Activated CD8-positive, alpha-beta T cell treated with anti-CD3 and anti-CD28 coated beads for 36 hours (primary cell): ENCODE measurements at places on chromosomes 7 and 10. TPM values are rescaled to one million over a fixed set of nuclear protein-coding genes. Genes with fewer than 3 reads are reported as not detected.

Gene CPEB3
- total RNA-seq = 2.2 TPM

Gene NT5C2
- 39.1 TPM for total RNA-seq

Gene EPHB6
- total RNA-seq = 5.5 TPM

Gene RADIL
- 0.65 TPM for total RNA-seq

Gene VAX1
- not detected for total RNA-seq

Gene ZNF853
- 1.8 TPM for total RNA-seq

Gene ASAH2
- total RNA-seq = 1.8 TPM

Gene OR2A5
- not detected for total RNA-seq

Gene MRLN
- total RNA-seq = not detected

Gene SAMD9L
- total RNA-seq = 13.6 TPM

Gene DHX32
- 27.8 TPM for total RNA-seq

Gene PIP
- not detected for total RNA-seq

Gene EBLN1
- total RNA-seq = not detected

Gene GTPBP10
- 48.1 TPM for total RNA-seq

Gene OPN1SW
- total RNA-seq = not detected

Gene TMEM213
- not detected for total RNA-seq

Gene KIF11
- total RNA-seq = 44.4 TPM

Gene ASCC1
- total RNA-seq = 66.2 TPM

Gene TMEM270
- not detected for total RNA-seq

Gene PAX4
- total RNA-seq = not detected

Gene COPG2
- total RNA-seq = 23.8 TPM

Gene GARIN1A
- 0.25 TPM for total RNA-seq

Gene C10orf71
- total RNA-seq = not detected
